Activated CD4-positive, alpha-beta T cell treated with anti-CD3 and anti-CD28 coated beads, Interleukin-2, amount 50 U/mL, for 48 hours (primary cell): ENCODE measurements at places on chromosomes 4 and X.
A peak's percentile ranks its signal among the peaks of the same experiment; 100 is the strongest.

GRCh38 chr4:7511525-7511924 lies 76.8 kb upstream of the PSAPL1 start:
- DNase-seq: no peak

- DNase-seq: no peak
Observed at GRCh38 chr4:146478009-146478408, 43.7 kb downstream of the SLC10A7 start.

DNA sequence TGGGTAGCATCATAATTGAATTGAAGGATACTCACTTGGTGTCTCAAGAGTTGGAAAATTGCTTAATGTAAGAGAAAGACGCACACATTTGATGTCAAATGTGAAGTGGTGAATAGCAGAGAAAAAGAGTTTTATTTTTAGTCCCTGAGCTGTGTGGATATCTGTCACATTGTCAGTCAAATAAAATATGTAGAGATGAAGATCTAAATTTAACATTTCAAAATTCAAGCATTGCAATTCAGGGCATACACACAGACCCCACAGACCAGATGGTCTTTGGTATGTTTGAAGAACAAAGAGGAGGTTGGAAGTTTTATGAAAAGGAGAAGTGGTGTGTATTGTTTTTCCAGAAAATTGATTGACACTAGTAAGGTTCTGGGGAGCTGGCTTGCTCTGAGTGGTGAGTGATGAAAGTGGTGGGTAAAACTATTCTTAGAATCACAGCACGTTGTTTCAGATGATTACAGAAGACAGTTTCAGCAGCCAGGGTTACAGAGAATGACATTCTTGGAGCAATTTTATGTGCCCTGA lies 44.9 kb upstream of the BBS12 start:
- no peak for DNase-seq

DNA sequence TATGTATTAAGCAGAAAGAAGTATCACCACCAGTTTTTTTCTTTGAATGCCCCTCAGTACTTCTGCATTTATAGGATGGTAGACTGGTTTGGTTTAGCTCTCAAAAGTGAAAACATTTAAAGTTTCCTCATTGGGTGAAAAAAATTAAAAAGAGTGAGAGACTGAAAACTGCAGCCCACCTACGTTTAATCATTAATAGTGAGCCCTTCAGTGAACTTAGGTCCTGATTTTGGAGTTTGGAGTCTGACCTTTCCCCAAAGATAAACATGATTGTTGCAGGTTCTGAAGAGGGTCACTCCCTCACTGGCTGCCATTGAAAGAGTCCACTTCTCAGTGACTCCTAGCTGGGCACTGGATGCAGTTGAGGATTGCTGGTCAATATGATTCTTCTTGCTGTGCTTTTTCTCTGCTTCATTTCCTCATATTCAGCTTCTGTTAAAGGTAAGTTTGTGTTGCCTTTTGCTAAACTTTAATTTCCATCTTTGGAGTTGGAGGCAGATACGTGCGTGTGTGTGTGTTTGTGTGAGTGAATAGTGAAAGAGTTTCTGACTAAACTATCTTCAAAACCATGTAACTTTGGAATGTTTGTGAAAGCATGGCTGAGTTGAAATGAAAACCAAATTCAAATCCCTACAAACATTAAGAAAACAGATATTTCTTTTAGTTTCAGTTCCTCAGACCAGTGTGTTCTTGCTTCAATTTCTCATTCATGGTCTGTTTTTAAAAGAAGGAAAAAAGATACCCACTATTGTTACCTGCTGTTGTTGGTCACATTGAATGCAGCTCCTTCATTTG lies at the start of gene MTTP:
TSS of gene MTTP (plus strand) at position 295 of the 795 bp plus-strand sequence. CDS start at position 381, 86 bp downstream.
- no peak for DNase-seq

DNA sequence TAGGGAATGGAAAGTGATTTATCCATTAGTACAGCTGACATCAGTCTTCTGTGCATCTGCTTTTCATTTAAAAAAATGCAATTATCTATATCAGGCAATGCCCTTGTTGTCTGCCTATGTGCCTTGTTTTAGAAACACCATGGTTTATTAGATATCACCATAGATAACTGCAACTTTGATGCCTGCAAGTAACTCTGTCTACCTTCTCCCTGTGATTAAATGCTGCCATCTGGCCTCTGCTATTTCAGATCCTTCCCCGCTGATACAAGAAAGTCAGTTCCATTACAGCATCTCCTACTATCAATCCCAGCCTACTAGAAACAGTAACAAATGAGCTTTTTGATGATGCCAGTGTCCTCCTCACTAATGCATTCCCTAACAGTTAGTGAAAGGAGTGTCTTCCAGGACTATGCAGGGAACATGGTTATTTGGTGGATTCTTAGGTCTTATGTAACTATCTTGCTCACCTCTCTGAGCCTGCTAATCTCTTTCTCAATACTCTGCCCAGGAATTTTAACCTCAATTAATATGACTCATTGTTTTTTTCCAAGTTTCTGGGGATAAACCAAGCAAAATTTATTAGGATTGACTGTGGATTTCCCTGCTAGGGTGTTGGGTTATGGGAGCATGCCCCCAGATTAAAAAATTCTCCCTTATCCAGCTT lies 444.9 kb downstream of the RAPGEF2 start:
- DNase-seq: no peak

DNA sequence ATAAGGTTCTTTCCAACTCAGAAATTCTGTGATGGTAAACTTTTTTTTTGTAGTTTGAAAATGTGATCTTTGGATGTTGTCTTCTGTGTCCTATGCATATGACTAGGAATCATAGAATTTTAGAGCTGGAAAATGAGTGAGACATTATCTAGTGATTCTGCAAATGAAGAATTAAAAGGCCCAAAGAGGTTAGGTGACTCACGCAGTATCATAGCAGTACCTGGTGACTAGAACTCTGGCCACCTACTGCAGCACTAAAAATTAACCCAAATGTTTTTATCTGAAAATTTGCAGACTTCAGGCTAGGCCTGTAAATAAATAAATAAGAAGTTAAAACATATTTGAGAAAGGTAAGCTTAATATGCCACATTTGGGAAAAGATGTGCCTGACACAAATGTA lies 52.8 kb downstream of the NFKB1 start:
- no peak for DNase-seq

GRCh38 chr4:53644607-53645006 lies 53.3 kb upstream of the LNX1 start:
- no peak for DNase-seq

GRCh38 chr4:87669373-87669772 lies 19.3 kb downstream of the DMP1 start:
- DNase-seq: no peak

GRCh38 chr4:89563431-89563830 lies 255.8 kb upstream of the GPRIN3 start:
- no peak for DNase-seq

DNA sequence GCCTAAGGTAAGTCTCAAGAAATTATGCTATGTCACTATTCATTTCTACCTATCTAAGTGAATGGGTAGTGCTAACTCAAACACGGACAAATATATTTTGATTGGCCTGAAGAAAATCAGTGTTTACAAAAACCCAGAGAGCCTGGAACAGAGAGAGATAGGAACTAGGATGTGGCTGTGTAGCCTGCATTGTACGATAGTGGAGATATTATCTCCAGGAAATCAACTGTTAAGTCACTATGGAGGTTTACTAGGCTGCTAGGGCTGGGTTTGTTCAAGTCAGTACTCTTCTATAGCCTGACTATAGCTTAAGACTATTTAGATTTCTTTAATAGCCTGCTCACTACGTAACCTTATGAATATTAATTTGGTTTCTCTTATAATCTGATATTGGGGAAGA lies 127.9 kb downstream of the TACR3 start:
- DNase-seq: no peak

DNA sequence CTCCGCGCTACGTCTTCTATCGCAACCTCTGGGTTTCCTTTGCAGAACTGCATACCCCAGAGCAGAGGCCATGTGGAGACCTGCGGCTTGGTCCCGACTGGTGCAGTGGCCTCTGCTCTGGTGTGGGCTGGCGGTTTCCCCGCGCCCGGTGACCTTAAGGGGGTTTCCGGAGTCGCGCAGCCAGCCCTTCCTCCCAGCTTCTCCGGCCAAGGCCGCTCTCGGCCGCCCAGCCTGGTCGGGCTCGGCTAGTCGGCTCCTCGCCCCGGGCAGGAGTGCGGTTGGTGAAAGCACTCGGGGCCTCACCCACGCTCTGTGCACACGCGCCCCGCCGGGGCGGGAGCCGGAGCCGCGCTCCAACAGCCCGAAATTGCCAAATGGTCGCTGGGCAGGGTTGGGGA lies 84.9 kb downstream of the BCOR start:
- peak; percentile 31 for DNase-seq
